ENCODE measurements at places on chromosomes 11 and 22.

GRCh38 chr11:111452817-111453552 lies 59.2 kb downstream of the BTG4 start:
- no peak for DNase-seq

GRCh38 chr11:2271077-2271326 lies 614 bp upstream of the ASCL2 start:
- DNase-seq: no peak

DNA sequence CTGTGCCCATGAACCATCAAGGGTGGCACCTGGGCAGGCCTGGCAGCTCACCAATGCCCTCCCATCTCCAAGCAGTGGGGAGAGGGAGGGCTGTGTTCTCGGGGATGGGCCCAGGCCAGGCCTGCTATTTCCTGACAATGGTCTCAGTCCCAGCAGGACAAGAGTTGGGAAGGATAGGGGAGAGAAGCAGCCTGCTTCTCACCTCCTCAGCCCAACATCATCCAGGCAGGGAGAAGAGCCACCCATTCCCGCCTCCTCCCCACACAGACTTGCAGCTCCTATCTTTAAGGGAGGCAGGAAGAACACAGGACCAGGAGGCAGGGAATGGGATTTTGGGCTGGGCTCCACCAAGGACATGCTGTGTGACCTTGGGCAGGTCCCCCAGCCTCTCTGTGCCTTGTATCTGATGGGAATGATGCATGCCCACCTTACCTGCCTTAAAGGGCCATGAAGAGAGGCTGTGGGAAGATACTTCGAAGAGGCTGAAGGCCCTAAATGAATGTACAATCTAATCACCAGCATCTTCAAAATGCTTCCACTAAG lies 108.7 kb downstream of the DSCAML1 start:
- no peak for DNase-seq

DNA sequence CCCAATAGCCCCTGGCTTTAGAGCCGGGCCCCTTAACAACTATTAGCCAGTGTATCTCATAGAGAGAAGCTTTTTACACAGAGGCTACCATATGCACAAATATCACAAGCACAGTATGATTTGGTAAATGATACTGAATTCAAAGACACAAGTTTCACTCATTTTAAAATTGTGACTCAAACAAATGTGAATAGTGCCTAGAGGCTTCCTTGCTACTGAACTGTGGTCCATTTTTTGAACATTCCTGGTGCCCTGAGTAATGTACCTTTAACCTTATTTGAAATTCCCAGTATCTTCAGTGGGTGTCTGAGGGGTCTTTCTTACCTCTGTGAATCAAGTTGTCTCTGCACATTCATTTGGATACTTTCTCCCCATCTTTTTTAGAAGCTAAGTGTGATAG lies 156.2 kb downstream of the MAML2 start:
- DNase-seq: no peak

DNA sequence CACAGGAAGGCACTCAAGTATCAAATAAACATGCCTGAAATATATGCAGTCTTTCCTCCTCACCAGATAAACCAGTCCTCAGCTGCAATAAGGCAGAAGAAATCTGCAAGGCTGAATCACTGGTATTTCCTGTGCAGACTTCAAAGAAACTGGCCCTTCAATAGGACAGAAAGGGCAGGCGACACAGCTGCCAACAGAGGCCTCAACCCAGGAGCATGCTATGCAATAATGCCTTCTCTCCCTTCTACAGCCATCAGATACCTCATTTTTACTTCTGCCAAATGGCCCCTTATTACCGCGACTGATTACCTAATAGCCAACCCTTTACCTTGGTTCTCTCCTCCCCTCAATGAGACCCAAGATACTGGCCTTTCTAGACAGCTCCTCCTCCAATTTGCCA lies 8.0 kb downstream of the NUMA1 start:
- no peak for DNase-seq

DNA sequence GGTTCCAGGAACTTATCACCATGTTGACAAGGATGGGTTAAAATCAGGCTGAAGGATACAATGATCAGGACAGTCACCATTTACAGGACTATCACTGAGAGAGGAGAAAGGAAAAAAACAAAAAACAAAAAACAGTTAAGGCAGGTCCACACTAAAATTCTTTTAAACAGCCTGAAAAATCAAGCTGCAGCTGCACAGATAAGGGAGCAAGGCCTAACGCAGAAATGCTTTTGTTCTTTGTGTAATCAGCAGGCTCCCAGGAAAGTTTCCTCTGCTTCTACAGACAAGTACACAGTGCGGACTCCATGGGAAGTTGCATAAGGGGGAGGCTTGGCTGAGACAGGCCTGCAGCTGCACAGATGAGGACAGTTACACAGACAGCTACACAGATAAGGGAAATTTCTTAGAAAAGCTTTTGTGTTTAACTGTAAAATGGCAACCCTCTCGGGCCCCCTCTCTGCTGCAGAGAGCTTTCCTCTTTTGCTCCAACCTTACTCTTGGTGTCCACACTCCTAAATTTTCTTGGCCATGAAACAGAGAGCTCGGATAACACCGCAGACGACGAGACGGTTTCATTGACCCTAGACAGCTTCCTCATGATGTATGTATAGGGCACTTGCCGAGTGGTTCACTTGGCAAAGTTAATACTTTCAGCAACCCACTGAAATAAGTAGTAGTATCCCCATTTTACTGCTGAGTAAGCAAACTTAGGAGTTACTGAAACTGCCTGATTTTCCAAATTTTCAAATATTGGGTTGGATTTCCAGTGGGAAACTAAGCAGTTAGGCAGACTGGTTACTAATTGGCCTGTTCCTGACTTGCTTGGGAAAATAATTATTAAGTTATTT lies 45.5 kb downstream of the PIWIL3 start:
- DNase-seq: peak; percentile 53

All from SHP77 treated with DMSO at 0.1 percent for 48 hours (cell line).